ENCODE measurements at places on chromosomes 12 and 14.

DNA sequence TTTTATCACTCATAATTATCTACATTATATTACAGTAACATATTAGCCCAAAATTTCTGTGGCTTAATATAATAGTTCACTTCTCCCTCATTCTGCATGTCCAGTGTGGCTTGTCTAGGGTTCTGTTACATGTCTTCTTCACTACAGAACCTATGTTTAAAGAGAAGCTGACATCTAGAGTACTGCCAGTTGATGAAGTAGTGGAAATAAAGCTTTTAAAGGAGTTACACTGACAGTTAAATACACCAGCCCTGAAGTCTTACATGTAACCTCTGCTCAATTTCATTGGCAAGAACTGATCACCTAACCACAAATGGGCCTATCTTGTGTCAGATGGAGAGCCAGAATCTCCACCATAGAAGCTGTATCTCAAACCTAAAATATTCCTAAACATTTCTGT, 32.9 kb downstream of the RPS6KA5 start:
- no peak for DNase-seq

- DNase-seq: no peak
Observed at GRCh38 chr14:65308536-65308935, 104.0 kb upstream of the FUT8 start.

- DNase-seq: no peak
Observed at GRCh38 chr12:85489194-85489593, 209.2 kb downstream of the ALX1 start.

- no peak for DNase-seq
Observed at GRCh38 chr12:108043750-108044533, 85.1 kb upstream of the WSCD2 start.

DNA sequence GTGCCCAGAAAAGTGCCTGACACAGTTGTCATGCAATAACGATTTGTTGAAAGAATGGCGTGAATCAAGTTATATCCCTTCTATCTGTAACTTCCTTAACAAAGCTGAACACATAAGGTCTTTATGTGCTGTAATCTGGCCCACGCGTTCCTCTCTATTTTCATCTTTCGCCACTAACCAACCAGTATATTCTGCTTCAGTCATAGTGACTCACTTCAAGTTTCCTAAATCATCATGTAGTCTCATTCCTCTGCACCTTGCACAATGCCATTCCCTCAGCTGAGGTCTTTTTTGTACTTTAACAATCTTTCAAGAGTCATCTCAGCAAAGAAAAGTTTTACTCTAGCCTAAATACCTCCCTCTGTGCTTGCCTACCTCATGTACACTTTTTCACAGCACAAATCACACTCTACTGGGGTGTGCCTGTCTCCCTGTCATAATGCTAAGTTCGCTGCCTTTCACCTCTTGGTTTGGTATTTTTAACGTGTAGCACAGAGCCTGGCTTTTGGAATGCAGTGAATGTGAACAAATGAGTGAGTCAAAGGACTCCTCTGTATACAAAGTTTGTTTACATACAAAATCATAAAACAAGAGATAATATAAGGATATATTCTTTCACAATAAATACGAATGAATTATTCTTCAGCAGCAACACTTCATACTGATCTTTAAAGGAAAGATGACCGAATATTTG, 2.9 kb upstream of the CMAS start:
- no peak for DNase-seq

DNA sequence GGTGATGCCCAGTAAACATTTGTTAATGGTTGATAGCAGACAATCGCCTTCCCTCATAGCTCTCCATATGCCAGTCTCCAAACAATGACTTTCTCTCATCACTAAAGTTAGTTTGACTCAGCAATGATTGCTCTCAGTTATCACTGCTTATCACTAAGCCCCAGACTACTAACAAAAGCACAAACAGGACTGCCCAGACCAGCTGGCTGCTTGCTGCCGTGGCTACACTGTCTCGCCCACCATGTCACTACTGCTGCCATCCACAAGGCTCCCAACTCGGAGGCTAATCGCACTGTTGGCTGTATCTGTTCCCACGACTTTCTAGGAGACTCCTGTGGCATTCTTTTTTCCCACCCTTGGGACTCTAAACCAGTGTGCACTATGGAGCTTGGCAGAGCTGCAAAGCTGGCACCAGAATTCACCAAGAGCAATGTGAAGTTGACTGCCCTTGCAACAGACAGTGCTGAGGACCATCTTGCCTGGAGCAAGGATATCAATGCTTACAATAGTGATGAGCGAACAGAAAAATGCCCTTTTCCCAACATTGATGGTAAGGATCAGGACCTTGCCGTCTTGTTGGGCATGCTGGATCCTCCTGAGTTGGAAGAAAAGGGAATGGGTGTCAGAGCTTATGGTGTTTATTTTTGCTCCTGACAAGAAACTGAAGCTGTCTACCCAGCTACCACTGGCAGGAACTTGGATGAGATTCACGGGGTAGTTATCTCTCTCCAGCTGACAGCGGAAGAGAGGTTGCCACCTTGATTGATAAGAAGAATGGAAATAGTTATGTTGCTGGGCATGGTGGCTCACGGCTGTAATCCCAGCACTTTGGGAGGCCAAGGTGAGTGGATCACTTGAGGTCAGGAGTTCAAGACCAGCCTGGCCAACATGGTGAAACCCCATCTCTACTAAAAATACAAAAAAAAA, 27.1 kb upstream of the NR2C1 start:
- no peak for DNase-seq

DNA sequence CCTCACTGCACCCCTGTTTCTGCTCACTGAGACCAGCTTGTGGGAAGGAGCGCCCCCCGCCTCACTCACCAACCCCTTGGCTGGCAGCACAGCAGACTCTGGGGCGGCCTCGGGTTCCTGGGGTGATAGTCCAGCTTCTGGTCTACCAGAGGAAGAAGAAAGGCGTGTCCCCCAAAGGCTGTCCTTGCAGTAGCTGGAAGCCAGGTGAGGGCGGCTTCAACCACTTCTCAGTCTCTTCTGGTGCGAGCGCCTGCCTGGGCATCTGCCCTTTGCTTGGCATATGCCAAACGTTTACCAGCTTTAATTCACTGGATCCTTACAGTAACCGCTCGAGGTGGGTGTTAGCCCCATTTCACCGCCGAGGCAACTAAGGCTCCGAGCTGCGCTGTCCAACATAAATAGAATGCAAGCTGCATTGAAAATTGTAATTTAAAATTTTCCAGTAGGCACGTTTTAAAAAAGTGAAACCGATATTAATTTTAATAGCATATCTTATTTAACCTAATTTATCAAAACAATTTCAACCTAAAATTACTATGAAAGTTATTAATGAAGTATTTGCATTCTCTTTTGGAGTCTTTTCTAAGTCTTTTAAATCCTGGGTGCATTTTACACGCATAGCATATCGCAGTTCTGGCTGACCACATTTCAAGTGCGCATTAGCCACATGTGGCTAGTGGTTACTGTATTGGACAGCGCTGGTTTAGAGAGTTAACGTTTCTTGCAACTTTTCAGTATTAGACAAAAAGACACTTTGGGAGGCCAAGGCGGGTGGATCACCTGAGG, 872 bp downstream of the FAM177A1 start:
- DNase-seq: peak; percentile 66

Data from Kasumi-1 (cell line).